ENCODE measurements at places on chromosomes 13 and 19.

- DNase-seq, result no peak
Observed at GRCh38 chr19:38686530-38686888, 39.1 kb downstream of the ACTN4 start.

- no peak for DNase-seq
Observed at GRCh38 chr13:113327391-113327765, 30.3 kb downstream of the LAMP1 start.

- DNase-seq, result no peak
Observed at GRCh38 chr19:12095111-12095790, 30.7 kb downstream of the ZNF844 start.

GRCh38 chr13:38674208-38674607, 12.7 kb upstream of the FREM2 start:
- DNase-seq, result no peak

GRCh38 chr19:43700395-43701000, 15.4 kb upstream of the IRGC start:
- DNase-seq, result no peak

DNA sequence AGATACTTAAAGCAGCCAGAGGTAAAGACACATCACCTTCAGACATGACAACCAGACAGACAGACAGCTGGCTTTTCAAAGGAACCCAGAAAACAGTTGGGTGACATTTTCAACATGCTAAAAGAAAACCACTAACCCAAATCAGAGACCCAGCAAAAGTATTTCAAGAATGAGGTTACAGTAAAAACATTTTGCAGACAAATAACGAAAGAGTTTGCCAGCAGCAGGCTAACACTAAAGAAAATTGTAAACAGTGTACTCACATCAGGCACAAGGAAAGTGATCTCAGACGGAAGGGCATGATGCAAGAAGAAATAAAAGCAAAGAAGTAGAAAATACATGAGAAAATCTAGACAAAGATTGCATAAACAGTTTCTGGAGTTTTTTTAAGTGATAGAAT, 46.4 kb downstream of the AP1M1 start:
- no peak for DNase-seq

GRCh38 chr19:45653634-45654033, 14.4 kb upstream of the GIPR start:
- DNase-seq, result no peak

DNA sequence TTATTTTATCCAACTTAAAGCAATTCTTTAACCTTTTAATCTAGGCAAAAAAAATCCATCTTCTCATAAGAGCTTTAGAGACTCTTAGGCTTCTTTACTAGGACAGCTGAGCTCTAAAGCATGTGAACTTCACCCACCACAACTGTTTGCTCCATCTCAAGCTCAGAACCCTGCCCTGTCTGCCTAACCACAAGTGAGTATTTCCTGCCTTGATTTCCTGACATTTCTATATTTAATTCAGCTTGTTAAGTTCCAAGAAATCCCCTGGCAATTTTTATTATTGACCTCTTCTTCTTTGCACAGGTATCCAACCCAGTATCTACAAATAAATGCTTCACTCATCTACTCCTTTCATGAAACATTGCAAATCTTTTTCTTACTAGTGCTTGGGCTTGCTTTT, 21.1 kb upstream of the CEACAM21 start:
- DNase-seq, result no peak

DNA sequence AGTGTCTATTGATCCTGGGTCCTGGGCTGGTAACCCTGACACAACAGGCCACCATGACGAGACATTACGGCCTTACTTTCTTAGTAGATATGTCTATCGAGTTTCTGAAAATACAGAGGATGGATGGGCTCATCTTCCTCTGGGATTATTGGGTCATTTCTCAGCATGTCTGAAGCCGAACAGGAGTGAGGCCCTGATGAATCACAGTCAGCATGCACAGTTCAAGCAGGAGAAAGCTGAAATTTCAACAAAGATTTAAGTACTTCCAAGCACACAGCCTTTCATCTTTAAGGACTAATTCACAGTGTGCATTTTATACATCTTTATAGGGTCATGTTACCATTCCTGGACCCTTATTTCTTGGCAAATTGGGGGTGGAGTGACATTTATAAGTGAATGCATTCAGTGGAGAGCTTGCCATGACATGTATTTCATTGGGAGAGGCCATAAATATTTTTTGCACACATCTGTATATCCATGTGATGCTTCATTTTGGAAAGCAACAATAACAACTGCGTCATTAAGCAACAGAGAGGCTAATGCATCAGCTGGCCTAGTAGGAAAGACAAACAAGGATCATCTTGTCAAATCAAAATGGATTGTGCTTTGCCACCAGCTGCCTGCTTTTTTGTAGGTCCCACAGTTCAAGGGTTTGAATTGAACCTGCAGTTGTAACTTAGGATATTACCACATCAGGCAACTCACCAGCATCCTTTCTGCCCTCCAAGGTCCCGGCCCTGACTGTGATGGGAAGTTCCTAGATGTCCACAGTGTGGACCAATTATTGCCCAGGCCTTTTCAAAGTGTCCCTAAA, 143.5 kb downstream of the DNAJC15 start:
- DNase-seq, result no peak

GRCh38 chr13:59843040-59843439, 320.7 kb downstream of the DIAPH3 start:
- DNase-seq, result no peak

DNA sequence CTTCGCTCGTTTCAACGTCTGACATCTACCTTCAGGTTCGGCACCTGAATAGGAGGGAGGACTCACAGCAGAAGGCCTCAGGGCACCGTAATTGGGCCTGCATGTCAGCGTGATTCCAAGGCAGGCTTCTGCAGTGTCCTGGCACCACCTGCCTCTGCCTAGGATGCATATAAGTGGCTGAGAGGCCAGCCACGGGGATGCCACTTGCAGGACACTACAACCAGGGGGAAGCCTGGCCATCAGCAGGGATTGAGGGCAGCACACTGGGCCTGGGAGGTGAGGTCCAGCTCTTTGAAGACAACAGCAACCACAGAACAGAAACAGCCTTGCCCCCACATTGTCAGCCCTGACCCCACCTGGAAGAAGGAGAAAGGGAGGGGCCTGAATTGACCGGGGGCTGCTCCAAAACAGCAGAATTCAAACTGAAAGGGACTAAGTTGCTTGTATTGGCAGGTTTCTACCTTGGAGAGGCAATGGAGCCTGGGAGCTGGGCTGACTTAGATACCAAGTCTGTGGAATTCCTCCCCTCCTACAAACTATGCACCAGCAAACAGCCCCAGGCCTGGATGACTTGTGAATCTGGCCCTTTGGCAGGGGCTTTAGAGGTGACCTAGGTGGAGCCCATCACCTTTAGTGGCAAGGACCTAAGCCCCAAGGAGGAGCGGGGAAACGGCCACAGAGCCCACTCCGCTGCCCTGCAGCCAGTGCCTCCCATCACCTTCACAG, 34.1 kb upstream of the POMP start:
- no peak for DNase-seq

GRCh38 chr13:33129094-33129832, 113.0 kb downstream of the KL start:
- no peak for DNase-seq

DNA sequence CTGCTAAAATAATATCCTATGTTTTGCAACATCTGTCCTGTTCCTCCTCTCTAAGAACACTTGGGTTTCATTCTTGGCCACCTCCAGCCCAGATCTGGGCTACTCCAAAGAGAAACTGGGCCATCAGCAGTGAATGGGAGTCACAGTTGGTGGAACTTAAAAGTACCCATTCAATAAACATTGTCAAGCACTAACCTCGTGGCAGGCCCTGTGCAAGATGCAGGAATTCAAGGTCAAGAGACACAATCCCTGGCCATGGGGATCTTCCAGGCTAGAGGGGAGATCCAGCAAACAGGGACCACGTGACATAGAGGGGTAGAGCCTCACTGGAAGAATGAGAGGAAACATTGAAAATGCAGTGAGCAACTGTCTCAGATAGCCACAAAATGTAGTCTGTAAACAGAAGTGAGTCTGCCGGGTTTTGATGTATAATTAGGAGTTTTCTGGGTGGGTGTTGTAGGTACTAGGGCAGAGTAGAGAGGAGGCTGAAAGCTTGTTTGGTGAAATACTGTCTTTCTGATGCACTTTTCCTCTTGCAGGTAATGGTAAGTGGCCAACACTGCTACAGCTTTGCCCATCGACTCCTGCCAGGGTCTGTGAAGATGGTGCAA, 14.8 kb upstream of the EID2 start:
- DNase-seq, result no peak

DNA sequence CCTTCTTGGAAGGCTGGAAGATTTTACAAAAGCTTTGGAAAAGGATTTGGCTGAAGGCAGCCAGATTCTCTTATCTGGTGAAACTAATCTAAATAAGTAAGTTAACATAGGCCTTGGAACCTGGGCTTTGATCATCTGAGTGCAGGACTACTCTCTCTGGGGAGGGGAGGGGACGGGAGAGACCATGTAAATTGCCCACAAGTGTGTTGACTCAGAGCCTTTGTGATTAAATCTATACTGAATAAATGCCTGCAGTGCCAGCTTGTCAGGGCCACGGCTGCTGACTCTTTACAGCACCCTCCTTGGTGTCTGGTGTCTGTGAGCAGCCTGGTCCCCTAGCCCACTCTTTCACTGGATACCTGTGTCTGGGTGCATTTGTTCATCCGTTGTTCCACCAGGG, 251.4 kb downstream of the ITGBL1 start:
- DNase-seq, result no peak

DNA sequence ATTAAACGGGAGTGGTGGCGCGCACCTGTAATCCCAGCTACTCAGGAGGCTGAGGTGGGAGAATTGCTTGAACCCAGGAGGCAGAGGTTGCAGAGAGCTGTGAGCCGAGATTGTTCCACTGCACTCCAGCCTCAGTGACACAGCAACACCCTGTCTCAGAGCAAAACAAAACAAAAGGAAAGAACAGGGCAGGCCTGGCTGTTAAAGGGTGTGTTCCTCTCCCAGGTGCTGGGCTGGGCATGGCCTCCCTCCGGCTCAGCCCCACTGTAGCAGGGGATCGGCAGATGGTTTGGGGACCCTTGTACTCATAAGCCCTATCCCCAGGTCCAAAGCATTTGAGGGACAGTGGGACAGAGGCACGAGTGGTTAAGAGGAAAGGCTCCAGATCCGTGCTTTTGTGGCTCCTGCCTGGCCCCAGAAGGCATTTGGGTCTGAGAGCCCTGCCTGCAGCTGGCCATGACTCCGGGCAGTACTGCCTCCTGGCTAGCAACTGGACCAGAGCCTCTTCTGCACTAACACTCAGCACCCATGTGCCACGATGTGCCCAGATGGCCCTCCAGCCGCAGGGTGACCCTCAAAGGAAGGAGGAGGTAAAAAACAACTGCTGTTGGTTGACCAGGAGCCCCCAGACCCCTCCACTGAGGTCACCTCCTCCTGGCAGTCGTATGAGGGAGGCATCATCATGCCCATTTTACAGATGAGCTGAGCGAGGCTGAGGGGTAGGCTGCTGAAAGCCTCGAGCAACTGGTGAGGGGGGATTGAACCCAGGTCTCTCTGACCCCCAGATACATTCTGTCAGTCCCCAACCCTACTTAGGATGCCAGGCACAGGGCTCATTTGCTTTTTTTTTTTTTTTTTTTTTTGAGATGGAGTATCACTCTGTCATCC, 10.0 kb downstream of the RFX1 start:
- no peak for DNase-seq

- DNase-seq, result no peak
Observed at GRCh38 chr19:32646556-32646955, 28.4 kb downstream of the ANKRD27 start.

DNA sequence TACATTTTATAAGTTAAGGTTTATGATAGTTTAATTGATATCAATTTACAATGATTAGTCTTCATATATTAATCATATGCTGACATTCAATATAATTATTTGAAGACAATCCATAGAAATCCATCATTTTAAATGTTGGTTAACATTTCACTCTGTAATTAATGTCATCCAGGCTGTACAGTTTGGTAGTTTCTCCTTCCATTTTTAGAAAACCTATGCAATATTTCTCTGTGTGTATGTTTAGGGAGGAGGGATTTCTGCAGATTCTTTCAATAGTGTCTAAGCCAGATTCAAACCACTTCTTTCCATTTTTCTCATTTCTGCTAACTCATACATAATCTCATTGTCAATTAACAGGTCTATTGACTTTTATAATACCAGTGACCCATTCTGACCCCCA, 1159.0 kb upstream of the ATXN8OS start:
- DNase-seq, result no peak

GRCh38 chr19:35344511-35345031, 3.1 kb upstream of the FFAR1 start:
- no peak for DNase-seq

- no peak for DNase-seq
Observed at GRCh38 chr13:27820524-27821482, 28.5 kb downstream of the GSX1 start.

- DNase-seq, result no peak
Observed at GRCh38 chr13:50838031-50838430, 5.5 kb downstream of the DLEU7 start.

DNA sequence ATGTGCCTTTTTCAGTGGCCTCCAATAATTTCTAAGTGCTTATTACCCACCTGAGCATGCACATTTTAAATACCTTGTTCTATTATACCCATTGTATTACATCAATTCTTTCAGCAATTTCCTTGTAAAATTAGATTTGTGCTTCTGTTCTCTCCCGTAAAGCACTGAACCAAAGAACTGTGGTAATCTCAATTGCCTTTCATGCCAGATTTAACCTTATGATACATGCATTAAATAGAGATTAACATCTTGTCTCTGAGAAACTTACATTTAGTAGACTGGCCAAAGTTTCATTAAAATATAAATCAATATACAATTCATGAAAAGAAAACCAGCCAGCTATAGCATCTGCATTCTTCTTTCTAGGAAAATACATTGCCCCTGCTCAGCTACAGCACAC, 137.2 kb downstream of the EFNB2 start:
- no peak for DNase-seq

DNA sequence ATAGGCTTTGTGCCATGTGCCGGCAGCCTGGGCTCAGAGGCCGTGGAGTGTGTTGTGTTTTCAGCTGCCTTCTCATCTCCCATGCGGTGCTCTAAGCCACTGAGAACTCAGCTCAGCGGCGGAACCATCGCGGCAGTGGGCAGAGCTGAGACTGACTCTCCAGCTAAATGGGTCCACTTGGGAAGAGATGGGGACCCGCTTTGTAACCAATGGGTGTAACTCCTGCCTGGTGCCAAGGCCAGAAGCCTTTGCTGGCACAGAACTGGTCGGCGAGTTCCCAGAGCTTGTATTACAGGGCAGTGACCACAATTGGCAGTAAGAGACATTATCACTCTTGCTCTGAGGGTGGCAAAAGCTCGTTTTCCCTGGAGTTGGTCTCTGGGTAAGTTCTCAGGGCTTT, 183.0 kb downstream of the STK24 start:
- DNase-seq, result no peak

Measured in stimulated activated CD8-positive, alpha-beta memory T cell treated with anti-CD3 and anti-CD28 coated beads, Interleukin-12 subunit alpha, Interleukin-12 subunit beta, amount 100 ng/mL, for 4 hours (primary cell).